Brain microvascular endothelial cell (primary cell): ENCODE measurements at places on chromosomes 5 and 9.

DNA sequence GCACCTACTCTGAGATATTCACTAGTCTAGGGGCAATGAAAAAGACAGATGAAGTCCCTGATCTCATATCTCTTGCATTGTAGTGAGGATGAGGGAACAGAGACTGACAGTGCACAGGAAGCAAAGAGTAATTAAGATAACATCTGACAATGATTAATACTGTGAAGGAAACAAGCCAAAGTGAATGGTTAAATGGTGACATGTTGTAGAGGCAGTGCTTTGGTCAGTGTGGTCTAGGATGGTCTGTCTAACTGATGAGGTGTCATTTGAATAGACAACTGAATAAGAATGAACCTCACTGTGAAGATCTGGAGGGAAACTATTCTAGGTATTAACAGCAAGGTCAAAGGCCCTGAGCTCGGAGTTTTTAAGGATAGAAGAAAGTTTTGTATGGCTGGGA, 333.3 kb upstream of the GRIA1 start:
- DNase-seq: no peak

- DNase-seq: peak; percentile 47
These were observed 16.0 kb upstream of the ZBTB43 start for GRCh38 chr9:126788634-126789349.

- DNase-seq: no peak
These were observed 982.0 kb upstream of the ARRDC3 start for GRCh38 chr5:92364986-92365550.

GRCh38 chr9:128553728-128554127, 1.3 kb downstream of the SPTAN1 start:
- peak; percentile 45 for DNase-seq

DNA sequence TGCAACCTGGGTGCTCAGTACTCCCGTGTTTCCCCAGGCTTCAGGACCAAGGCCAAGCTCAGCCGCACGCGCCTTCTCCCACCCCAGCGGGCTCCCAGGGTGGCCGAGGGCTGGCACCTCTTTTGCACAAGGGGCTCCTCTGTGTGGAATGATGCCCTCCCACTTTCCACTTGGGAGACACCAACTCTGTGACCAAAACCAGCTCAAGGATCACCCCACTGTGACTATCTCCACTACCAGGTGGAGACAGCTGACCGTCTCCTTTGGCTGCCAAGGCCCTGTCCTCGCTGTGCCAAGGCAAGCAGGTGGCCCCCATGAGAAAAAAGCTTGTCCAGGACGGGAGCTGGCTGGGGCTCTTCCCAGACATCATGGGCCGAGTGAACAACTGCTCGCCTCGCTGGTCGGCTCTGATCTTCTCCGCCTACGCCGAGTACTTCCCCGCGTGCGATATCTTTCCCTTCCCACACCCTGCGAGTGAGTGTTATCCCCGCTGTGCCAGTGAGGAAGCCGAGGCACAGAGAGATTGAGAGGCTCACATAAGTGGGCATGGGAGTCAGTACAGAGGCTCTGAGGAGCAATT, 132.8 kb downstream of the ZNF354C start:
- no peak for DNase-seq

DNA sequence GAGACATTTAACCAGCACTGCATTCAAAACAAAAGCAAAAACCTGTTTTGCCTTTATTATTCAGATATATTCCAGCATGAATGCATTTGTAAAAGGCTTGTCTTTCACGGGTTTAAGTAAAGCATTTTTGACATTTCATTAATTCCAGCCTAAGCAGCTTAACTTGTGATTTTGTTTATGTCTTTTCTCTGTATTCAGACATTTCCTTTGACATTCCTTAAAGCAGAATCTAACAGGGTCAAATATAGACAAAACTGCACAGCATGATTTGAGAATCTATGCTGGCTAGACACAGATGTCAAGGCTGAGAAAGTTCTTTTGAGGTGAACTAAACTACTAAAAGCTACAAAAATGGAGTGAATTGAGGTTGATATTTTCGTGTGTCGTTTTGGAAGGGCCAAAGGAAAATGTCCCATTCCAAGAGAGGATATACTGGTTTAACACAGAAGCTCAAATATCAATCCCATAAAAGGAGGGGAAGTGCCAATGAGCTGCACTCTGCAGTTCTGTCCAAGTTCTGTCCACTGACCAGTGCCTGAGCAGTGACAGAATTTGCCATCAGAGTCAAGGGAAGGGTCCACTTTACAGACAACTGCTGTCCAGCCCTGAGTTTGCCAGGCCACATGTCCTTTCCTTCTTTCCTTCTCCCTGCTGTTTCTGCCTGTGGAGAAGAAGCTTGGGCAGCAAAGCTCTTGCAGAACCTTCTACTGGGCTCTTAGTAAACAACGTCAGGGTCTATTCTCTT, 198.7 kb upstream of the KLF9 start:
- no peak for DNase-seq

DNA sequence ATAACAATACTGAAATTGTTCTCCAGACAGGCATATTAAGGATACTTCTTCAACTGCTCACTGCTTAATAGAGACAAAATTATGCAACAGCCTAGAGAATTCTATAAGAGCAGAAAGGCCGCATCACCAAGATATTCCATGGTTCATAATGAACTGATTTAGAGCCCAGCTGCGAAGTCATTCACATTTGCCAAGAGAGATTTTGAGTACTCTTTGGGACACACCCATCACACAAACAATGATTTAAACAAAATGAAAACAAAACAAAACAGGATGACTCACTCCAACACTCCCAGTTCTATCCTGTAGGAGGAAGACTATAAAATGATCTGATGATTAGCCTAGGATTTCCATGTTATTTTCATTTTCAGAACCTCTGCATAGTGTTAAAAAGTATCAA, 145.7 kb upstream of the GNA14 start:
- DNase-seq: no peak

DNA sequence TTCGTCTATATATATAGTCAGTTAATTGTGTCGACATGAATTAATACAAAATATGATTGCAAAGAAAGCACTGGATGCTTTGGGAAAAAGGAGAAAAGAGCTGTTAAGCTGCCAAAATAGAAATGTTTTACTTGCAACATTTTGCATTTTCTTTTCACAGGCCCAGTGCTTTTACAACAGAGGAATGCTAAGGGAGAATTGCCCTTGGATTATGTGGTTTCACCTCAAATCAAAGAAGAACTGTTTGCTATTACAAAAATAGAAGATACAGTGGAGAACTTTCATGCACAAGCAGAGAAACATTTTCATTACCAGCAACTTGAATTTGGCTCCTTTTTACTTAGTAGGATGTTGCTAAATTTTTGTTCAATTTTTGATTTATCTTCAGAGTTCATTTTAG, 76.2 kb downstream of the SLF1 start:
- no peak for DNase-seq

- DNase-seq: no peak
These were observed 137.1 kb upstream of the SMIM23 start for GRCh38 chr5:171648279-171649074.

- DNase-seq: no peak
These were observed 27.9 kb downstream of the FBXW11 start for GRCh38 chr5:171978519-171978918.

- DNase-seq: no peak
These were observed 20.7 kb downstream of the SLIT3 start for GRCh38 chr5:169280286-169280685.

DNA sequence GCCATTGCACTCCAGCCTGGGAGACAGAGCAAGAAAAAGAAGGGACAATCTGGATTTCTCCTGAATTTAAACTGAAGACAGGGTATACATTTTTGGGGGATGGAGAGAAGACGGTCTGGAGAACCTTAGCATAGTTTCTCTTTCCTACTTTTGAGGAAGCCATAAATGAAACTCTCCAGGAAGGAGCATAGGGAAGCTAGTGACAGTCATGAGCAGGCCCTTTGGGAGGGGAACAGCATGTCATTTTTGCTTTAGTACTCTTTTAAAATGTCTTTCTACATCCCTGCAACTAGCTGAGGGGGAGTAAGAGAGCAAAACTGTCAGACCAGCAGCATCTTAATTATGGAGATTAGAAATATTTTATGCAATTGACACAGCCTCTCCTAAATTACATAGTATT, 8.2 kb upstream of the SLC44A1 start:
- no peak for DNase-seq

GRCh38 chr9:4137681-4138099, 162.2 kb downstream of the GLIS3 start:
- DNase-seq: peak; percentile 40

DNA sequence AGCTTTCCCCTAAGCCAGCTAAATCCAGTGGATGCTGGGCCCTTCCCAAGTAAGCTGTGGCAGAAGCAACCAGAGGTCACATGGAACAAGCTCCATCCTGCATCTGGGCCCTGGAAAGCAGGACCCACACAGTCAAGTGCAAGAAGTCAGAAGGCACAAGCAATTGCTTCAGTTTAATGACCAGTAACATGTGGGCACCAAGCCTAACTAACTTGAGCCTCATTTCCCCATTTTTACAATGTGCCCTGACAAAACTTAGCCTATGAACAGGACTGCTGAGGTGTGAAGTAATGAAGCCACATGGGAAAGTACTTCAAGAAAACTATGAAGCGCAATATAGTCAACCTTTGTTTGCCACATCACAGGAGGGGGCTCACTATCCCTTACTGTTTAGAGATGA, 90.5 kb downstream of the TLE1 start:
- DNase-seq: no peak

GRCh38 chr5:118044169-118044568, 944.2 kb downstream of the DTWD2 start:
- DNase-seq: no peak

DNA sequence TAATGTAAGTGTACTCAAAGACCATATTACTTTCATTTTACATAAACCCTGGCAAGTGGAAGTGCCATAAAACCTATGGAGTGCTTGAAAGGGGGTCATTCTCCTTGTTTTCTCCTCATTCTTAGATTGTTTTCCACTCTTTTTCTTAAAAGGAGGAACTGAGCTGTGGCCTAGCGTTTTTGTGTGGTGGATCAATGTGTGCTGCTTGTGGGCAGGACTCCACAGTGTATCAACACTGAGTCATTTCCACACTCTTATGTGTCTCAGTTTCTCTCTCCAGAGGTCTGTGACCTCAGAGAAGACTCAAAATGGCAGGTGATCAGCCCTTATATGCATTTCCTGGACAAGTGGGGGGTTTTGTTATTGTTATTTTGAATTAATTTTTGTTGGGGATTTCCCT, 516.1 kb upstream of the CDH10 start:
- DNase-seq: no peak

- no peak for DNase-seq
These were observed 54.4 kb downstream of the ITGA1 start for GRCh38 chr5:52842111-52842510.

- DNase-seq: peak; percentile 96
These were observed 3.4 kb downstream of the COL5A1 start for GRCh38 chr9:134644725-134645606.

DNA sequence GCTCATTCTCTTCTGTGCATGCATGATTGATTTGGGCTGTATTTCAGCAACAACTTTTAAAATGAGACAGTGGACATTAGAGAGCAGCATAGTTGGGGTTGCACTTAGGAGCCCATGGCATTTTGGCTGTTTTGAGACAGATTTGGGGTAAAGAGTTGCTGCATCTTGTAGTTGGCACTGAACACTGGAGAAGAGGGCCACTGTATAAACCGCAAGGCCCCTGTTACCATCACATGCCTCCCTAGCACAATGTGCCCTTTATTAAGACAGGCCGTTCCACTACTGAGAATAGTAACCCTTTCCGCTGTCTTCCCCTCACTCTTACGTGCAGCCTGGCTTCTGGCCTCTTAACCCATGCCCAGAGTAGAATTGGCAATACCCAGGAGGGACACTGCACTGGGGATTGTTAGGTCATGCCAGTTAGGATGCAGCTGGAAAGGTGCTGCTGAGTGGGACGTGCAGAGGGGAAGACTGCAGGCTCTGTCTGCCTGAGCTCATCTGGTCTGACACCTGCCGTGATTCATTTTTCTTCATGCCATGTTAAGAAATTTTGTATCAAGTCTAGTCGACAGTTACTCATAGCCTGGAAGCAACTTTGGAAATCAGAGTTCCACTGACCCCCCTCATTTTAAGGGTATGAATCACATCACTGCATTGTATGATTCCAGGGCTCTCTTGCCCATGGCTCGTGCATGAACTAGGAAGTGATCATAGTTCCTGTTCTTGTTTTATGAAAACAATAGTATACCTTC, 146.9 kb upstream of the DMRT1 start:
- DNase-seq: peak; percentile 92

- no peak for DNase-seq
These were observed 64.1 kb downstream of the SLCO4C1 start for GRCh38 chr5:102231693-102232619.

DNA sequence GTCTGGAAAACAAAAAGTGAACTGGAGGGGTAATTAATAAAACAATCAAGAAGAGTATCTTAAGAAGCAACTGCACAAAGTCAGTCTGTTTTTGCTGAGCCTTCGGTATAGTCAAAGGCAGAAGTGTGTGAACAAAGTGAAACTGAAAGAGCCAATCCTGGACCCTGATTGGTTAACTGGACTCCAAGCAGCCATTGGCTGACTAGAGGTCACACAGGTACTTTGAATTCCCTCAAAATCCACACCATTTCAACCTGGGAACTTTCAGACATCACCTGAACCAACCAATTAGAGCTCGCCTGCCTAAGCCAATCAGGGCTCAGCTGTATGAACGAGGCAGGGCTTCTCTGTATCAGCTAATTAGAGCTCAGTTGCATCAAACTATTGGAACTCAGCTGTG, 286.7 kb downstream of the TLE4 start:
- peak; percentile 4 for DNase-seq

GRCh38 chr5:8289779-8290178, 420.8 kb downstream of the MTRR start:
- DNase-seq: no peak

DNA sequence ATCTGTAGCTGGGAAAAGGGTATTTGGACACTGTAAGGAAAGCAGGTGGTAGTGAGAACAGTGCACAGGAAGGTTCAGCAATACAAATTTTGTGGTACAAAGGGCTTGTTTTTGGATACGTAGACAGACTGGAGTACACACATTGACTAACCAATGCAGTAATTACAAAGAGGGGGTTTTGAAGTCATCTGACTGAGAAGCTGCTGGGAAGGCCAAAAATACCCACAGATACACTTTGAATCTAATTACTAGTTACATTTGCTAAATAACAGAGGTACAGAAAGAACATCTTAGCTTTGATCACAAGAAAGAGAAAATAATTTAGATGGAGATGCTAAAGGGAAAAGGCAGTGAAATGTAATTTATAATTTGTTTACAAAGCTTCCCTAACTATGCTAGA, 45.9 kb downstream of the PKD2L2 start:
- DNase-seq: no peak

DNA sequence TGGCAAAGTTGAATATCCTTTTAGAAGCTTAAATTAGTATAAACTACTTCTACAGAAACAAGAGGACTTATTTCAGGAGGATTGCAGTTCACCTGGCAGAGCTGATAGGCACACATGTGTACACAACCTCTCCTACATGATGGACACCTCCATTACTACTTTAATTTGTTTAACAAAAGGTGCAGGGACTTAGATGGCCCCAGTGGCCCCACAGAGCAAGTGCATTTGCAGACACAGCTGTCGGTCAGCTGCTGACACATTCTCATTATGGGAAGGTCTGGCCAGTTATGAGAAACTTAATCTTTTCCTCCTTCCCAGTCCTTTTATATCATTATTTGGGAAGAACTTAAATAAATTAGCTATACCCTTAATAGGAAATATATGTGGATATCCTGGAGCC, 28.3 kb downstream of the TDRD7 start:
- DNase-seq: no peak
